Parietal lobe (tissue), 2 donors: ENCODE measurements at places on chromosomes 3 and 15. TPM values are rescaled to one million over a fixed set of nuclear protein-coding genes. Genes with fewer than 3 reads are reported as not detected.

Gene ATG7
- 59.5 TPM for total RNA-seq

Gene TTBK2
- 37.2 TPM for total RNA-seq

Gene ISLR
- total RNA-seq, result 1.6 TPM

Gene PLA2G4D
- total RNA-seq, result not detected

Gene MYO5A
- total RNA-seq, result 258 TPM

Gene CCDC54
- 1.6 TPM for total RNA-seq

Gene SLC22A13
- 1.3 TPM for total RNA-seq

Gene C3orf80
- total RNA-seq, result 5.6 TPM

Gene ECE2
- 6.9 TPM for total RNA-seq

Gene GYG1
- total RNA-seq, result 5.6 TPM

Gene CACNA2D3
- total RNA-seq, result 16.6 TPM

Gene FEZF2
- 19.1 TPM for total RNA-seq

Gene MEF2A
- 58.2 TPM for total RNA-seq

Gene GREM1
- 2.8 TPM for total RNA-seq

Gene VIPR1
- total RNA-seq, result 0.31 TPM

Gene PLSCR5
- not detected for total RNA-seq

Gene TRH
- total RNA-seq, result 1.6 TPM

Gene VILL
- total RNA-seq, result 17.5 TPM

Gene HYKK
- 1.3 TPM for total RNA-seq

Gene CLDN18
- total RNA-seq, result not detected

Gene ZDHHC23
- total RNA-seq, result 18.8 TPM

Gene ATP13A5
- total RNA-seq, result 0.63 TPM

Gene GOLGA8S
- total RNA-seq, result under 0.01 TPM

Gene GPR156
- total RNA-seq, result 9.1 TPM

Gene CPNE9
- 0.31 TPM for total RNA-seq

Gene GNAT1
- not detected for total RNA-seq

Gene MAGEL2
- total RNA-seq, result 1.9 TPM

Gene USP50
- not detected for total RNA-seq

Gene NANOGP8
- not detected for total RNA-seq

Gene PAK6
- total RNA-seq, result 16.0 TPM

Gene CACNA2D2
- 4.1 TPM for total RNA-seq

Gene DNAH12
- total RNA-seq, result 1.6 TPM

Gene COMMD2
- total RNA-seq, result 87.6 TPM

Gene FOXL2NB
- total RNA-seq, result 0.94 TPM

Gene SAMD7
- not detected for total RNA-seq

Gene GMNC
- 0.63 TPM for total RNA-seq

Gene EIF2A
- 317 TPM for total RNA-seq

Gene KBTBD12
- total RNA-seq, result 3.8 TPM

Gene PLA1A
- 0.31 TPM for total RNA-seq

Gene NAALADL2
- total RNA-seq, result 15.7 TPM

Gene AP4E1
- 16.3 TPM for total RNA-seq

Gene CHRM5
- total RNA-seq, result 0.63 TPM

Gene SLC24A5
- total RNA-seq, result not detected

Gene THSD4
- 0.94 TPM for total RNA-seq

Gene PLA2G4E
- total RNA-seq, result not detected

Gene RTP3
- not detected for total RNA-seq

Gene P2RY1
- total RNA-seq, result 8.8 TPM

Gene REC114
- not detected for total RNA-seq

Gene P3H2
- 4.7 TPM for total RNA-seq

Gene RETNLB
- not detected for total RNA-seq

Gene THPO
- 0.63 TPM for total RNA-seq

Gene CRBN
- 189 TPM for total RNA-seq

Gene TGFBR2
- 5.3 TPM for total RNA-seq

Gene MINAR1
- 4.4 TPM for total RNA-seq

Gene EPHB1
- 36.9 TPM for total RNA-seq
